ENCODE measurements at places on chromosomes 16 and 17.

GRCh38 chr17:39979016-39979670 lies 1.5 kb upstream of the PSMD3 start:
- no peak for DNase-seq

- DNase-seq: no peak
These were observed 367.4 kb upstream of the TNRC6C start for GRCh38 chr17:77590951-77591735.

DNA sequence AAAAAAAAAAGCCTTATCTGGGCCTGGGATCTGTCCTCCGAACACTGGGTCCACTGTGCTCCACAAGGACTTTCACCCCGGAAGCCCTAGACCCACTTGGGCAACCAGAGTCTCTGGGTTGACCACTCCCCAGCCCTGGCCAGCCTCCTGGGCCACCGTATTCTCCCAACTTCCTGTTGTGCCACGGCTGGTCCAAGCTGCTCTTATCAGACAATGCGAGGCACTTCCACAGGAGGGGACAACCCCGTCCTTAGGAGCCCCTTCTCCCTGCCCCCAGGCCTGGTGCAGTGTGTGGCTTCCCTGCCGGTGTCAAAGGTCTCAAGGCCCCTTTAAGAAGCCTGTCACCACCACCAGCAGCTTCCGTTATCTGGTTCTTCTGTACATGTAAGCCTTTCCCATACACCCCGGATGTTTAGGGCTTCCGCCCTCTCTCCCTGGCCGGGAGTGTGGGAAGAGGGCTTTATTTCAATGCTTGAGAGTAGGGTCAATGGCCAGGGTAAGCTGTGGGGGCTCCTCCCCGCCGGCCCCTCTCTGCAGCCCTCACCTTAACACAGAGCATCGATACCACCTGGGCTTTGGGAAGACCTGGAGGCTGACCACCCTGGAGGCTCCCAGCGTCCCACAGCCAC lies 313.0 kb downstream of the SEC14L1 start:
- DNase-seq: no peak

- no peak for DNase-seq
These were observed 130.1 kb upstream of the ADAMTS18 start for GRCh38 chr16:77564791-77565390.

DNA sequence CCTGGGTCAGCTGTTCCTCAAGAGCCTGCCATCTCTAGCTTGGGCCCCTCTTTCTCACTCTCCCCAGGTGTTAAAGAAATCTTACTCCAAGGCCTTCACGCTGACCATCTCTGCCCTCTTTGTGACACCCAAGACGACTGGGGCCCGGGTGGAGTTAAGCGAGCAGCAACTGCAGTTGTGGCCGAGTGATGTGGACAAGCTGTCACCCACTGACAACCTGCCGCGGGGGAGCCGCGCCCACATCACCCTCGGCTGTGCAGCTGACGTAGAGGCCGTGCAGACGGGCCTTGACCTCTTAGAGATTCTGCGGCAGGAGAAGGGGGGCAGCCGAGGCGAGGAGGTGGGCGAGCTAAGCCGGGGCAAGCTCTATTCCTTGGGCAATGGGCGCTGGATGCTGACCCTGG lies 6.8 kb downstream of the CNP start:
- no peak for DNase-seq

- DNase-seq: no peak
These were observed 50.5 kb downstream of the DYNLRB2 start for GRCh38 chr16:80591071-80591915.

DNA sequence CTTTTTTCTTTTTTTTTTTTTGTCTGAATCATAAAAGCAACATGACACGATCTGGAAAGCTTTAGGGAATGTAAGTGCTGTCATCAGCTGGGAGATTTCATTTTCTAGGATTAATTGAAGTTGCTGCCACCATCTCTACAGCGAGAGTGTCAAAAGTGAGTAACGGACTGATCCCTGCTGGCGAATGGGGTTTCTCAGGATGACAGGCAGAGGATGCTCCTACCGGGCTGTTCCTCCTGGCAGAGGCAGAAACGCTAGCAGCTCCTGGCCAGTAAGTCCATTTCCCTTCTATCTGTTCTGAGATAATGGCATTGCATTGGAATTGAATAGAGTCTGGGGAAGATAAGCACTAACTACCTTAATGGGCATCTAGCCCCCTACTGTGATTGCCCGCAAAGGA lies 80.5 kb upstream of the KIFC3 start:
- DNase-seq: no peak

DNA sequence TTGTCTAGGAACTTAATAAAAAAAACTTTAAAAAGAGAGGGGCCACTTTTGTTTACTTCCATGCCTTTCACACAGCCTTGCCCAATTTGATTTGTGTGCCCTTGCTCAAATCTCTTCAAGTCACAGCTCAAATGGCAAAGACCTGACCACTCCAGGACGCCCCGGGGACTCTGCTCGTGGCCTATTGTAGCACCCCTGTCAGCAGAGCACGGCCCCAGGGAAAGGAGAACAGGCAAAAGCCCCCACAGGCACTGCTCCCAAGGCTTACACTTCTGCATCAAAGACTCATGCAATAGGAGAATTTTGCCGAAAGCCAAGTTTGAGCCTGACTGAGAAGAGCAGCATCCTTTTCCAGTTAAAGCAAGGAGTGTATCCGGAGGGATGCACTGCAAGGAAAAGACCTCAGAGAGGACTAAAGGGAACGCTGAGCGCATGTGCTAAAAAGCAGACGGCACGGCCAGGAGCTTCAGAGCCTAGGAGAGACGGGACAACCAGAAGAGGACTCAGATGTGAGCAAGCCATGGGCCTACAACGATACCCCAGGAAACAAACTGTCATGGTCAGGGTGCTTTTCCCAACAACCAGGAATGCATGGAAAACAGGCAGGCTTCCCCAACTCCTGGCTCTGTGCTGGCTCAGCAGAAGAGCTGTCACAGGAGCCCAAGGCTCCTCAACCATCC lies 8.2 kb downstream of the CREBBP start:
- no peak for DNase-seq

DNA sequence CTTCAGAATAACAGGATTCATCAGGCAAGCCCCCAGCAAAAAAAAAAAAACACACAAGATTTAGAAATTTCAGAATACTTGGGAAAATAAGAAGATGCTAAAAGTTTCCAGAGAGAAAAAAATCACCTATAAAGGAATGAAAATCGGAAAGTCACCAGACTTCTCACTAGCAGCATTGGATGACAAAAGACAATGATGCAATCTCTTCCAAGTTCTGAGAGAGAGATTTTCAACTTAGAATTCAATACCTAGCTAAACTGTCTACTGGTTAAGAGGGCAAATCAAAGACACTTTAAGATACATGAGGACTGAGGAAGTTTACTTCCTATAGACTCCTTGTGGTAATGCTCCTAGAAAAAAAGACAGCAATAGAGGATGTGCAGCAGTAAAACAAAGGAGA lies 23.9 kb upstream of the TNS4 start:
- no peak for DNase-seq

DNA sequence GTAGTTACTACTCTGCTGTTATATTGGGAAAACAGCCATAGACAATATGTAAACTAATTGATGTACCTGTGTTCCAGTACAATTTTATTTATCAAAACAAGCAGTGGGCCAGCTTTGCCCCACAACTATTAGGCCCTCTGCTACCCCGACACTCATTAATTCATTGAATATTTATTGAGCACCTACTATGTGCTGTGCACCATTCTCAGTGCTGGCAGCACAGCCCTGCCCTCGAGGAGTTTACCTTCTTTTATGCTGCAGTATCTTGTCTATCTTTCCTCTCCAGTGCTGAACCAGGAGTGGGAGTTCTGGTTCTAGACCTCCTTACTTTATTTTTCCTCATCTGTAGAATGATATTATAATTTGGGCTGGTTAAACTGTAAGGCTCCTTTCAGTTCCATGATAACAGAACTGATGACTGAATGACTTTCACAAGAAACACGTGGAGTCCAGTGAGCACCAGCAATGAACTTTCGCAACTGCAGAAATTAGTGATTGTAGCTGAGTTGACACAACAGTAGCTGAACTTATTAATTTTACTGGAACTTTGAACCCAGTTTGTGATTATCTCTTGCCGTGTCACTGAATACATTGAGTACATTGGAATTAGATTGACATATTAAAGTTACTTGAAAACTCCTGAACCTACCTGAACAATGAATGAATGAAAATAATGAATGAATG lies 2.4 kb downstream of the GOSR2 start:
- DNase-seq: no peak

- DNase-seq: peak; percentile 24
These were observed 9.0 kb upstream of the ZFHX3 start for GRCh38 chr16:73056921-73057290.

DNA sequence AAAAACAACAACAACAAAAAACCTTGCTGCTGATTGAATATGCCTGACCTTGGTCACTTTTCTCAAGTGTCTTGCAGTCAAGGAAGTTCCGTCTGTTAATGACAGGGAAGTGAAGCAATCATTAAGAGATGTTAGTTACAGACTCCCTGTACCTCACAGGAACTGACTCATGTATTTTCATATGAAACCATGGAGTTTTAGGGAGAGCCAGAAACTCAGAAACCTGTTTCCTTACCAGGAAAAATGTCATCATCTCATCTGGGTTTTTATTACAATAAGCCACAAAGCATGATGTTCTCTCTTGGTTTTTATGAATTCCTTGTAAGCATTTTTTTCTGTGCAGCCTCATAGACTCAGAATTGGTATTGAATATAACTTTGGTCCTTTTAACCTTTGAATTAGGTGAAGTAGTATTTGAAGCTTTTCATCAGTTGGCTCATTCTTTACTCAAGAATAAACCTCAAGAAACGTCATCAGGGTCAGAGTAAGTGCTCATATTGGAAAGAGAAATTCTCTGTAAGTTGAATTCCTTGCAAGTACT lies 10.3 kb downstream of the LYRM1 start:
- DNase-seq: no peak

DNA sequence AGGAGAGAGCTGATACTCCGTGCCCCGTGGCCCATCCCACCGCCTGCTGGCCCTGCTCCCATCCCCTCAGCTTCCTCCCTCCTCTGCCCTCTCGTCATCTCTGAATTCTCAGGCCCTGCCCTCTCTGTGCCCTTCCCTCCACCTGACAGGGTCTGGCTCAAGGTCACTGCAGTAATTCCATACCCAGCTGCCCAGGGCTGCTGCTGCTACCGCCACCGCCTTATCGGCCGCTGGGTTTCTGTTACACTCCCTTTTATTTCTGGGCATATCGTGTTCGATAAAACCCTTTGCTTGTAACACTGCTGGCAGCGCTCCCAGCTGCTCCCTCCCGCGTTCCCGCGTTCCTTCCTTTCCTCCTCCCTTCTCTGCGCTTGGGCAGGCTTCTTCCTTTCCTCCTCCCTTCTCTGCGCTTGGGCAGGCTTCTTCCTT lies 1.2 kb downstream of the EPN3 start:
- no peak for DNase-seq

DNA sequence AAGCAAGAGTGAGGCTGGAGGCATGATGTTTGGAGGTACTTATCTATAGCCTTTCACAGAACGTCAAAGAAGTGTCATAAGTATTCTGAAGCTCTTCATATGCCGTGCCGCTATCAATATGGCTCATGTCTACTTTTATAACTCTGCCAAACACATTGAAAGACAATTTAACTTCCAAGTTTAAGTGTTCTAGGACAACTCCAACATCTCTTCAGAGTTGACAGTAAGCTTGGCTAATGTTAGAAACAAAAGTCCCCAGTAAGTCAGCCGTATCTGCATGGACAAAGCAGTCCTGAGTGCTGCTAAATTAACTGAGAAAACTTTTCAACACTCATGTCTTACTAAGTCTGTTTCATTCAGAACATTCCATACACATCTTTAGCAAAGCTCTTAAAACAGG lies 32.2 kb downstream of the GRB2 start:
- DNase-seq: no peak

- DNase-seq: no peak
These were observed 290.4 kb upstream of the DYNLRB2 start for GRCh38 chr16:80250381-80250780.

GRCh38 chr16:66494916-66495315 lies 55.0 kb downstream of the TK2 start:
- no peak for DNase-seq

GRCh38 chr17:5830921-5831320 lies 239.3 kb upstream of the WSCD1 start:
- DNase-seq: no peak

Data from NCI-H1417 (cell line).